ENCODE measurements at places on chromosomes 16 and 17.

DNA sequence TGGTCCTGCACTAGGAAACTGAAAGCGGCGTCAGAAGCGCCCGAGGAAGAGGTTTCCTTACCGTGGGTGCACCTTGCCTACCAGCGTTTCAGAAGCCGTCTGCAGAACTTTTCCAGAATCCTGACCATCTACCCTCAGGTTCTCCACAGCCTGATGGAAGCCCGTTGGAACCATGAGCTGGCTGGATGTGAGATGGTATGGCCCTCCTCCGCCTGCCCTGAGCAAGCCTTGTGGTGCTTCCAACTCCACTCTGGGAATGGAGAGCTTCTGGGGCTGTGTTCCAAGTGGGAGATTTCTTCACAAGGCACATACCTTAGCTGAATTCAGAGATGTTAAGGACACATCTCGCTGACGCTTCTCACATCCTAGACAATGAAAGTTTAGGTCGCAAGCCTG lies 51.8 kb upstream of the ENDOV start:
- no peak for DNase-seq

GRCh38 chr17:10147761-10148415 lies 50.5 kb downstream of the GAS7 start:
- no peak for DNase-seq

GRCh38 chr16:2033057-2033908 lies 6.6 kb downstream of the NHERF2 start:
- no peak for DNase-seq

DNA sequence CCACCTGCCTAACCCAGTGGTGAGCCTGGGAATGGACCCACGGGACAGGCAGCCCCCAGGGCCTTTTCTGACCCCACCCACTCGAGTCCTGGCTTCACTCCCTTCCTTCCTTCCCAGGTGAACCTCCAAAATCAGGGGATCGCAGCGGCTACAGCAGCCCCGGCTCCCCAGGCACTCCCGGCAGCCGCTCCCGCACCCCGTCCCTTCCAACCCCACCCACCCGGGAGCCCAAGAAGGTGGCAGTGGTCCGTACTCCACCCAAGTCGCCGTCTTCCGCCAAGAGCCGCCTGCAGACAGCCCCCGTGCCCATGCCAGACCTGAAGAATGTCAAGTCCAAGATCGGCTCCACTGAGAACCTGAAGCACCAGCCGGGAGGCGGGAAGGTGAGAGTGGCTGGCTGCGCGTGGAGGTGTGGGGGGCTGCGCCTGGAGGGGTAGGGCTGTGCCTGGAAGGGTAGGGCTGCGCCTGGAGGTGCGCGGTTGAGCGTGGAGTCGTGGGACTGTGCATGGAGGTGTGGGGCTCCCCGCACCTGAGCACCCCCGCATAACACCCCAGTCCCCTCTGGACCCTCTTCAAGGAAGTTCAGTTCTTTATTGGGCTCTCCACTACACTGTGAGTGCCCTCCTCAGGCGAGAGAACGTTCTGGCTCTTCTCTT lies 2.6 kb upstream of the STH start:
- no peak for DNase-seq

- DNase-seq = no peak
Observed at GRCh38 chr16:57643910-57644309, 15.5 kb downstream of the ADGRG1 start.
